ENCODE measurements at places on chromosomes 1 and 21.
A peak's percentile ranks its signal among the peaks of the same experiment; 100 is the strongest.

- no peak for DNase-seq
Observed at GRCh38 chr1:109094377-109094803, 3.8 kb downstream of the TMEM167B start.

DNA sequence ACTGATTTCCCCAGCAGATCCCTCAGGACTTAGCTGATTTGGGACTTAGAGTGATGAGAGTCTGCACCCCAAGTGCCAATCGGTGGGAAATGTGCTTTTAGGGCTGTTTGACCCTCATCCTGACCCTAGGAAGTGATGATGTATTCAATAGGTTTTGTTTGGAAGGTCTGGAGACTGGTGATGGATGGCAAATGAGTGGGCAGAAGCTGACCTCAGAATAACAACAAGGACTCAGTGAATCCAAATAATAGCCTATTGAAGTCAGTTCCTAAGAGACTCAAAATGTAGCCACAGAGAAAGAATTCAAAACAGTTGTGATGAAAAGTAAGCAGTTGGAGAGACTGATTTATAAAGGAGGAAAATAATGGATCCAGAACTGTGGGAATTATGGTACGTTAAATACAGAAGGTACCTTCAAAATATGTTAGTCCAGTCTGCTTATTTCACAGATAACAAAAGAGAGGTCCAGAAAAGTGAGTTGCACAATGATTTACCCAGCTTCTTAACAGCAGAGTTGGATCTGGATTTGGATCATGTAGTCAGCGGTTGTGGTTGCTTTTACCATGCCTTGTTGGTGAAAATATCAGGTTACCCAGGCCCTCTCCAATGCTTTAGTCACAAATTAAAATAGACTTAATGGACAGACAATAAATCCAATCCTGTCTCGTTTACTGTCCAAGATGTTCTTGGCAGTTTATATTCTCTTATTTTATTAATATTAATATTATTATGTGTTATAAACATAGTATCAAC lies 123.0 kb upstream of the PTBP2 start:
- no peak for DNase-seq

DNA sequence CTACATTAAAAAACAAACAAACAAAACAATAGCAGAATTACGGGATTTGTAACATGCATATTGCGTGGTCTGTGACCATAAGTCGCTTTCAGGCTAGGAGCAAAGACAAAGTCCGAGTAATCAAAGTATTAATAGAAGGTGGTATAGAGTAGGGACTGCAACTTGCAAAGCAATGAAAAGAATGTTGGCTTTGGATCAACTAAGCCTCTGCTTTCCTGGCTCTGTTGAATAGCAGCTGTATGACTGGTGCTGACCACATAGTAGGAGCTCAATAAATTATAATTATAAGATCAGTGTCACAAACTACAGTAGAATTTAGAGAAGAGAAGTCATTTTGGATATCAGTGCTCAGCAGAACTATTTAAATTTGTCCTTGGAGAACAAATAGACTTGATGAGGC lies 586.4 kb downstream of the DPYD start:
- no peak for DNase-seq

- no peak for DNase-seq
Observed at GRCh38 chr1:218330043-218330623, 15.0 kb upstream of the TGFB2 start.

- DNase-seq, result no peak
Observed at GRCh38 chr1:28592321-28593071, 431 bp downstream of the RAB42 start.

DNA sequence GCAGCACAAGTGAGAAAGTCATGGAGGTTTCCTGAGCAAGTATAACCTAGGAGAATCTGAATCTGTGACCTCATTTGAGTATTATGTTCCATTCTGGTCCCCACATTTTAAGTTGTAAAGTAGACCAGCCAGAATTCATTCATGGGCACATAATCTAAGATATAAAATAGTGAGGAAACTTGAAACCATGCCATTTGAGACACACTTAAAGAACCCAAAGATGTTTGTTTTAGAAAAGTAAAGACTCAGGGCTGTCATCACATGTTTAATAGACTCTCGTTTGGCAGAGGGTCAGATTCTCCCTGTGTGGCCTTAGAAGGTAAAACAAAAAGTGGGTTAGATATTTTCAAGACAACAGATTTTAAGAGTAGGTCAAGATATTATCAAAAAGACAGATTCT lies 6.4 kb downstream of the SZT2 start:
- no peak for DNase-seq

GRCh38 chr1:237012788-237013383 lies 8.6 kb upstream of the MT1HL1 start:
- DNase-seq, result peak; percentile 65
